Inflammatory macrophage (primary cell): ENCODE measurements at places on chromosomes 5 and 9.

GRCh38 chr9:137279741-137280473, 2.4 kb downstream of the TOR4A start:
- DNase-seq, result no peak

DNA sequence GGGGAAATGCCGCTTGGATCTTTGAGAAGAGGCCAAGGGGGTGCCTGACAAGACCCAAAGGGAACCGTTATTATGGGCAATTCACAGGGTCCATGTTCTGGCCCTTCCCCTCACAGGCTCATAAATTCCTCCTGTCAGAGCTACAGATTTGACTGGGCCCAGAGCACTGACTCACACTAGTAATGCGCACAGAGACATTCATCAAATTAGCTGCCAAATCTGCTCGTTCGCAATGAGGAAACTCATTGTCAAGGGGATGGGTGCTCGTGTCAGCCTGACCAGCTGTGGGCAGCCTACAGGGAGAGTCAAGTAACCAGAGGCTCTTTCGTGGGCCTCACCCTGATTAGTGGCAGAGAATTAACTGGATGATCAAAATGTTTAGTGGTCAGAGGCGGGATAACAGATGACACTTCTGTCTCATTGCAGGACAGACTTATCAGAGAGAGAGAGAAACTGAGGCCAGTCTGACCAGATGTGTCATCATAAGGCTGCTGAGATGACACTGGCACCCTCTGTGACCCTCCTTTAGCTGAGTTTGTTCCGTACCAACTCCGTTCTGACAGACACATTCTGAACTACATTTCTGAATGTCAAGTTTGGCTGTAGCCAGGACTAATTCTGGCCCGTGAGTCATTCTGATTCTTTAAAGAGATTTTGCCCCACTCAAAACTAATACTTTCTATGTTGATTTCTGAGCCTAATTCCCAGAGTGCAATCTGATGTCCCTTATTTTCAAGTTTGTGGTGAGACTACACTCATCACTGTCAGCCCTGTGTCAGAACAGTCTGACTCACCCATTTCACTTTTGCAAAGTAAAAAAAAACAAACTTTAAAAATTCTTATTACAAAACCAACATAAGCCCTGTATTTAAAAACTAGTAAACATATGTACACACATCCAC, 377.1 kb downstream of the ACTL7B start:
- peak; percentile 74 for DNase-seq

- no peak for DNase-seq
Measured at GRCh38 chr9:130629443-130630070, 34.8 kb upstream of the PRDM12 start.

DNA sequence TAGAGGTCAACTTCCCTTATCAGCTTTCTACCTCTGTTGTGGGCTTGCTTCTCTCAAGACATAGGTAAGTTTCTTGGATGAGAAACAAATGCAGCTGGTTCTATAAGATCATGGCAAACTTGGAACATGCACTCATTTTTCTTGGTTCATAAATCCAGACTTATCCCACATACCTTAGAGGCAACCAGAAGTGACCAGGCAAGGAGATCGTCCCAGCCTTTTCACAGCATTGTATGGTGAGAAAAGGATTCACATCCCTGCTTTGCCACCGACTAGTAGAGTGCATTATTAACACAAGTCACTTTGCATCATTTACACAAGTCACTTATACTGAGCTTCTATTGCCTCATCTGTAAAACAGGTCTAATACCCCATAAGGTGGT, 35.4 kb downstream of the LHFPL2 start:
- DNase-seq, result no peak

DNA sequence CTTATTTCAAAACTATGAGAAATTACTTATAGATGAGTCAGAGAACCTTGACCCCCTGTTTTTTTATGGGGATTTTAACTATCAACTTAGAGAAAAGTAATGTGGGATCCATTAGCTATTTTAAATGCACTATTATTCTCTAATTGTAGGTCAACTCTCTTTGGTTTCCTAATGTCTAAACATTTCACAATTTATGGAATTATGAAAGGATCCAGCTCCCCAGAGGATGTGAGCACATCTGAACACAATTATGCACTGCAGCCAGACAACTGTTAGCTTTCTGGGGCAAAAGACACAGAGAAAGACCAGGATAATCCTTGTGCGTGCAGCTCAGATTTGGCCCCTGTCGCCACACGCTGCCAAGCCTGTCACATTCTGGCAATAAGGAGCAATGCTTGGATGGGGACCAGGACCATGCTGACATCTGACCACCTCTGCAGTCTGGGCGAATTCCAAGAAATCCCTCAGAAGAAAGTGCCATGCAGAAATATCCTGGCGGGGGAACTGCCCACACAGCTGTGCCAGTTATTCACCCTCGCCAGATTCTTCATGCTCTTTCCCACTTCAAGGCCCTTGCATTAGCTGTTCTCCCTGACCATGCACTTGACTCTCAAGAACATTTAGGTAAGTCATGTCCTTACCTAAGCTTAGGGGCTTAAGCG, 22.2 kb upstream of the CMBL start:
- no peak for DNase-seq

- no peak for DNase-seq
Measured at GRCh38 chr9:20054734-20055133, 265.9 kb upstream of the SLC24A2 start.

DNA sequence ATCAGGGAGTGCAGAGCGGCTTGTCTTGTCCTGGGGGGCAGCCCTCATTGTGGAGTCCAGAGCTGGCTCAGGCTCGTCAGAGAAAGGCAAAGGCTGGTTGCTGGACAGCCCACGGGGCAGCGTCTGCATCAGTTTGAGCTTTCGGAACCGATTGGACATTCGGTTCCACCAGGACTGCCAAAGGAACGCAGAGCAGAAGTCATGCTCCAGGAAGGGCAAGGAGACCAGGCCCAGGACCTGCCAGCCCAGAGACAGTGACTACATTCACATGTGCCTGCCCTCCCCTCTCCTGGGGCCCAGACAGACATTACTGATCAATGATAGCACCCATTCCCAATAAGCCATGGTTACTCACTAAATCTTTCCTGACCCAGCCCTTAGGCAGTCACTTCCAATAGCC, 18.1 kb downstream of the ANKS6 start:
- DNase-seq, result no peak
